Activated naive CD8-positive, alpha-beta T cell treated with anti-CD3 and anti-CD28 coated beads for 36 hours (primary cell): ENCODE measurements at places on chromosomes 3 and 15. TPM values are rescaled to one million over a fixed set of nuclear protein-coding genes. Genes with fewer than 3 reads are reported as not detected.

Gene PATL2
- 7.0 TPM for total RNA-seq

Gene RAB43
- 38.8 TPM for total RNA-seq

Gene SCAANT1
- total RNA-seq, result not detected

Gene LRRIQ4
- total RNA-seq, result 0.18 TPM

Gene SHF
- total RNA-seq, result 19.5 TPM

Gene TAGLN3
- total RNA-seq, result 0.48 TPM

Gene LRRC49
- 0.50 TPM for total RNA-seq

Gene GOLGA8G
- not detected for total RNA-seq
